ENCODE measurements at places on chromosomes 2 and 18. TPM values are rescaled to one million over a fixed set of nuclear protein-coding genes. Genes with fewer than 3 reads are reported as not detected.

GRCh38 chr2:60581433-60582282, 28.2 kb upstream of the BCL11A start:
- no peaks in the 10 kb centered on the region for H3K4me1 ChIP-seq
- no peaks in the 10 kb centered on the region for H3K36me3 ChIP-seq
- no peak overlapping the region for H3K4me3 ChIP-seq
- no peaks in the 10 kb centered on the region for H3K27me3 ChIP-seq
- no peak for DNase-seq

DNA sequence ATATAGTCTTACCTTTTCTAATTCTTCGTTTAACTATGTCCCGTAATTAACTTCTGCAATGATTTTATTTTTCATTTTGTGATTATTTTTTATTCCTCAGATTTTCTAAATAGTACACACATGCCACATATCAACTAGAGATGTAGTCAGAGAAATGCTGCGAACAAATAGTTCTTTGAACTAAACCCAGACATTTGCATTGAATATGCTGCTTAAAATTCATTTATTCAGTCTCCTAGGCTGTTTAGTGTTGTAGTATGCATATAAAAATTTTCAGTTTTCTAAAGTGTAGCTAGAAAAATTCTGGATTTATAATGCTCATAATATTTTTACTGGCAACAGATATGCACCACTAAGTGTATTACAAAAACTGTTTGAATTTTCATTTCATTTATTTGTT, 68.9 kb upstream of the SLC38A11 start:
- no peaks in the 10 kb centered on the region for H3K4me1 ChIP-seq
- H3K27ac ChIP-seq, result no peak overlapping the region
- no peaks in the 10 kb centered on the region for H3K27me3 ChIP-seq
- no peak overlapping the region for H3K4me3 ChIP-seq
- no peak for DNase-seq

HOXD11 gene
- not detected for polyA plus RNA-seq

SLC38A11 gene
- polyA plus RNA-seq, result not detected

DNA sequence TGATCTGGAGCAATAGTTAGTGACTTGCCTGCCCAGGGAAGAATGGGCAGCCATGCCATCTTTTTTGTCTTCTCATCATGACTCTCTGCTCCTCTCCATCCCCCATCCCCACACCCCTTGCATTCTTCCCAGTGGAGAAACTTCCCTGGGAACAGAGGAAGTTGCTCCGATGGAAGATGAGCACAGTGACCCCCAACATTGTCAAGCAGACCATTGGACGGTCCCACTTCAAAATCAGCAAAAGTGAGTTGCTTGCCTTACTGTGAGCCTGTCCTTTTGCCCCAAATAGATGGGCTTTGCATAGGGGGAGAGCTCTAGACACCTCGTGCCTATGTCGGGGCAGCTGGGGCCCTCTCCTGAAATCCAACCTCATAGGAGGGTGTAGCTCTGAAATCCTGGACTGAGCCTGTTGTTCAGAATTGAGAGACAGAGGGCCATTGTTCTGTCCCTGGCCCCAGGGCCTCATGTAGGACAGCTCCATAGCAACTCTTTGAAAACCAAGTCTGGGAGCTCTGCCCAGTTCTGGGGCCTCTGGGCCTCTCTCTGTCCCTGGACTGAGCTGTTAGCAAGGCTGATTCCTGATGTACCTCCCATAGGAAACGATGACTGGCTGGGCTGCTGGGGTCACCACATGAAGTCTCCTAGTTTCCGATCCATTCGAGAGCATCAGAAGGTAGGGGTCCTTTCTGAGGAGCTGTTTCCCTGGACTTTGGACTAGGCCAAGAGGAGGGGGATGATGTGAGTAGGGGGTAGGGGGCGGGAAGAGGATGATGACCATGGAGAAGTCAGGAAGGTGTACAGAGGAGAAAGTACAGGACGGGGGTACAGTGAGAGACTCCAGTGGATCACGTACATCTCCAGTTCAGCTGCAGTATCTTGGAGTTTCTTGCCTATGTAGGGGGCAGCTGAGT, 35.2 kb downstream of the TTLL4 start:
- no peak overlapping the region for H3K4me3 ChIP-seq
- no peaks in the 10 kb centered on the region for H3K27me3 ChIP-seq
- no peak for DNase-seq

- H3K27me3 ChIP-seq, result no peaks in the 10 kb centered on the region
- H3K4me1 ChIP-seq, result no peaks in the 10 kb centered on the region
- DNase-seq, result no peak
- no peak overlapping the region for H3K27ac ChIP-seq
These were observed 580.6 kb upstream of the VRK2 start for GRCh38 chr2:57465967-57466366.

ADAM23 gene
- polyA plus RNA-seq, result 11.4 TPM

ARHGEF4 gene
- not detected for polyA plus RNA-seq

- H3K4me3 ChIP-seq, result no peak overlapping the region
- DNase-seq, result peak; percentile 64
- H3K36me3 ChIP-seq, result peaks cover 30% of the 10 kb centered on the region
- peak overlapping the region; percentile 78 for H3K27ac ChIP-seq
- peaks cover 28% of the 10 kb centered on the region for H3K4me1 ChIP-seq
These were observed 48.9 kb upstream of the ATG16L1 start for GRCh38 chr2:233202531-233202944.

GRCh38 chr18:34126121-34126520, 98.6 kb downstream of the NOL4 start:
- H3K27me3 ChIP-seq, result no peaks in the 10 kb centered on the region
- H3K27ac ChIP-seq, result no peak overlapping the region
- DNase-seq, result no peak
- no peaks in the 10 kb centered on the region for H3K4me1 ChIP-seq
- no peak overlapping the region for H3K4me3 ChIP-seq
- H3K36me3 ChIP-seq, result no peaks in the 10 kb centered on the region

DNA sequence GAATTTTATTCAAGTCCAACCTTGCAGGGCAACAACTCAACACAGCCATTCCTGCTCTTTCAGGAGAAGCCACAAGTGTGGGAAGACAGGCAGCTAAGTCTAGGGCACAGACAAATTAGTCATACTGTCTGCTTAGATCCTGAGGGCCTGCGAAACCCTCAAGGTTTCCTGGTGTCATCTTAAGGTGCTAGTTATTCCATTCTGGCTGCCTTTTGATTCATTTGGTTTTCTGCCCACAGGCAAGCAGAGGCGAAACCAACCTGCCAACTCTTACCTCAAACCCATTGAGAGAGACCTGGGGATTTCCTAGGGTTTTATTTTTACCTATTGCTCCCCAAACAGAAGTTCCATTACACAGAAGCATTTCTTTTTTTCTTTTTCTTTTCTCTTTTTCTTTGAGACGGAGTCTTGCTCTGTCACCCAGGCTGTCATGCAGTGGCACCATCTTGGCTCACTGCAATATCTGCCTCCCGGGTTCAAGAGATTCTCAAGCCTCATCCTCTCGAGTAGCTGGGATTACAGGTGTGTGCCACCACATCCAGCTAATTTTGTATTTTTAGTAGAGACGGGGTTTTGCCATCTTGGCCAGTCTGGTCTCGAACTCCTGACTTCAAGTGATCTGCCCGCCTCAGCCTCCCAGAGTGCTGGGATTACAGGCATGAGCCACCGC, 23.7 kb upstream of the SCYGR1 start:
- no peaks in the 10 kb centered on the region for H3K36me3 ChIP-seq
- H3K27me3 ChIP-seq, result no peaks in the 10 kb centered on the region
- peaks cover 33% of the 10 kb centered on the region for H3K4me1 ChIP-seq
- peak overlapping the region; percentile 80 for H3K27ac ChIP-seq

CCBE1 gene
- not detected for polyA plus RNA-seq

GRCh38 chr2:12257476-12257875, 459.3 kb upstream of the TRIB2 start:
- DNase-seq, result no peak
- H3K4me1 ChIP-seq, result no peaks in the 10 kb centered on the region
- no peak overlapping the region for H3K27ac ChIP-seq
- H3K4me3 ChIP-seq, result no peak overlapping the region
- no peaks in the 10 kb centered on the region for H3K36me3 ChIP-seq

LIMS4 gene
- 0.36 TPM for polyA plus RNA-seq

GRCh38 chr2:225270861-225271260, 128.6 kb upstream of the NYAP2 start:
- H3K4me3 ChIP-seq, result no peak overlapping the region
- DNase-seq, result peak; percentile 82
- H3K4me1 ChIP-seq, result peaks cover 23% of the 10 kb centered on the region
- H3K36me3 ChIP-seq, result no peaks in the 10 kb centered on the region

SOS1 gene
- 2.6 TPM for polyA plus RNA-seq

- H3K36me3 ChIP-seq, result no peaks in the 10 kb centered on the region
- H3K27ac ChIP-seq, result no peak overlapping the region
- H3K27me3 ChIP-seq, result no peaks in the 10 kb centered on the region
- no peak for DNase-seq
These were observed 407.7 kb upstream of the SLC8A1 start for GRCh38 chr2:40859617-40860016.

DNA sequence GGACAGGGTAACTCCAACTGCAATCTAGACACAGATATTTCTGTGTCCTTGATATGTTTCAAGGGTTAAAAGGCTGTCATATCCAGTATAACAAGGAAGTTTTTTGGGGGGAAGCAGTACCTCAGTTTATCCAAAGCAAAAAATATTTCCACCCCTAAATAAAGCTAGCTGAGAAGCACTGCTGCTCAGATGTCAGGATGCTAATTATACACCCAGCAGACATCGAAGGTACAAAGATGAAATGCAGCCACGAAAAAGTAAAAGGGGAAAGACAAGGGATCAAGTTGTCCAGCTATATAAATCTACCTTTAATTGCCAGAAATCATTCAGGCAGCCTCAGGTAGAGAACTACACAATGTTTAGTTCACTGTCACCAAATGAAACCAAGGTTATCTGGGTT, 26.2 kb downstream of the ELAC1 start:
- no peaks in the 10 kb centered on the region for H3K27me3 ChIP-seq
- no peak overlapping the region for H3K27ac ChIP-seq
- no peak overlapping the region for H3K4me3 ChIP-seq

- H3K27ac ChIP-seq, result no peak overlapping the region
- H3K36me3 ChIP-seq, result no peaks in the 10 kb centered on the region
- H3K4me1 ChIP-seq, result no peaks in the 10 kb centered on the region
- no peaks in the 10 kb centered on the region for H3K27me3 ChIP-seq
- H3K4me3 ChIP-seq, result no peak overlapping the region
These were observed 219.7 kb downstream of the GULP1 start for GRCh38 chr2:188511346-188511745.

DNA sequence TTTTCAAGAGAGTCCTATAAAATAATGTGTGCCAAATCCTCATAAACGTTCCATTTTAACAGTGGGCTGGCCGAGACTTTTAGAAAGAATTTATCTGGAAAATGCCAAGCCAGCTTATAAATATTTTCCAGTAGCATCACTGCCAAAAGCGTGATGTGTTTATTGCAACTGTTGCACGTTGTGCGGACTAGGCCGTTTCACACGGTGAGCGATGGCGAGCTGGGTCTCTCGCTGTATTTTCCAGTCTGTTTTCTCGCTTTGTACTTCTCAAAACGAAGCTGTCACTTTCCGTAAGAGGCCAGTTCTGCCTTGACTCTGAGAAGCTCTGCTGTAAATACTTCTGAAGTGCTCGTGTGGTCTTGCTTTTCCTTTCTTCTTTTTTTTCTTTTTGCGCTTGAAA, 65.0 kb upstream of the ZNF236 start:
- H3K36me3 ChIP-seq, result no peaks in the 10 kb centered on the region
- H3K4me3 ChIP-seq, result no peak overlapping the region
- H3K4me1 ChIP-seq, result no peaks in the 10 kb centered on the region
- no peaks in the 10 kb centered on the region for H3K27me3 ChIP-seq
- no peak overlapping the region for H3K27ac ChIP-seq

DNA sequence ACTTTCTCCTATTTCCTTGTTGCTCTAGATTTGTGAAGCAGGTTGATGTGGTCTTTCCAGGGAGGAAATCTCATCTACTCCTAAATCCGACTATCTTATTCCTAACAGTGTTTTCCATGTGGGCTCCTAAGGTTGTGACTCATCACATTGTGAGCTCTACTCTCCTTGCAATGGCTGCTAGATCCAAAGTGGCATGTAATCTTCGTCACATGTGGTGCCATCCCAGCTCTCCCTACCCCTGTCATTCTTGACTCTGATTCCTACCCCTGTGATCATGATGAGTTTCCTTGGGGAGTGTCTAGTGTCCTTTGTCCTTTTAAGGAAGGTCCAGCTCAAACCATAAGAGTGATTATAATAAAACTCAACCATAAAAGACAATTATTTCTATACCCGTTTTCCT, 47.3 kb upstream of the GULP1 start:
- H3K4me1 ChIP-seq, result no peaks in the 10 kb centered on the region
- no peak for DNase-seq
- no peak overlapping the region for H3K4me3 ChIP-seq
- no peaks in the 10 kb centered on the region for H3K36me3 ChIP-seq
- no peak overlapping the region for H3K27ac ChIP-seq

PIEZO2 gene
- polyA plus RNA-seq, result 14.2 TPM

GRCh38 chr2:60285626-60286316, 267.7 kb downstream of the BCL11A start:
- H3K4me3 ChIP-seq, result no peak overlapping the region
- H3K27me3 ChIP-seq, result no peaks in the 10 kb centered on the region

CNTNAP5 gene
- polyA plus RNA-seq, result not detected

DNA sequence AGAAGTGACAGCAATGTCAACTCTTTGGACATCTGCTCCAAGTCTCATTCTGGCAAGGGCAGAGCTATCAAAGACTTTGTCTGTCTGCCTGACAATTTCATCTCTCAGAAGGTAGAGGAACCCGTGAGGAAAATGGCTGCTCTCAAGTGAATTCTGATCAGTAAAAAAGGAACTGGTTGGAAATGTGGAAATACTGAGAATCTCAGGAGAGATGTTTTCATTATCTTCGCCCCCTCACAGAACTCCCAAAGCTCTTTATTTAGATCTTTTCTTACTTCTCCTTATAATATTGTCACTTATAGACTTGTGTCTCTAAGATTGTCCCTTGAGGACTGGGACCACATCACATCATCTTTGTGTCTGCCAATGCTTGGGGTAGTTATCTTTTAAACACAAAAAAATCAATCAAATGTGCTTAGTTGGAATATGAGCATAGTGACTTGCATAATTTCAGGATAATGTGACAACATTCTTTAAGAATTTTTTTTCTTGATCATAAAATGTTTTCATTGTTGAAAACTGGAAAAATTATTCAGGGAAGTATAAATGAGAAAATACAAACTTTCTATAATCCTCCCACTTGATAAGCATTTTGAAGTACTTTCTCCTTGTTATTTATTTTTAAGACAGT, 68.2 kb upstream of the ITGB6 start:
- peaks cover 5% of the 10 kb centered on the region for H3K27me3 ChIP-seq
- no peak for DNase-seq
- H3K36me3 ChIP-seq, result no peaks in the 10 kb centered on the region
- no peak overlapping the region for H3K27ac ChIP-seq
- H3K4me1 ChIP-seq, result peaks cover 3% of the 10 kb centered on the region
- no peak overlapping the region for H3K4me3 ChIP-seq

- H3K4me3 ChIP-seq, result no peak overlapping the region
- H3K27ac ChIP-seq, result no peak overlapping the region
- H3K36me3 ChIP-seq, result no peaks in the 10 kb centered on the region
- H3K27me3 ChIP-seq, result peaks cover 22% of the 10 kb centered on the region
These were observed 46.6 kb upstream of the ATP6V1B1 start for GRCh38 chr2:70888923-70889715.

- no peak overlapping the region for H3K27ac ChIP-seq
- DNase-seq, result no peak
- no peaks in the 10 kb centered on the region for H3K36me3 ChIP-seq
- H3K4me1 ChIP-seq, result no peaks in the 10 kb centered on the region
- H3K4me3 ChIP-seq, result no peak overlapping the region
- peaks cover 1% of the 10 kb centered on the region for H3K27me3 ChIP-seq
These were observed 21.8 kb upstream of the CNRIP1 start for GRCh38 chr2:68341583-68341982.

ANKRD30B gene
- not detected for polyA plus RNA-seq

- peaks cover 44% of the 10 kb centered on the region for H3K4me1 ChIP-seq
- no peaks in the 10 kb centered on the region for H3K36me3 ChIP-seq
- H3K27ac ChIP-seq, result no peak overlapping the region
- H3K27me3 ChIP-seq, result peaks cover 6% of the 10 kb centered on the region
These were observed 131.5 kb downstream of the HDAC4 start for GRCh38 chr2:239269173-239269885.

SNRNP27 gene
- 77.6 TPM for polyA plus RNA-seq
